Gastrocnemius medialis (tissue), 4 donors: ENCODE measurements at places on chromosomes 5 and 9.
A peak's percentile ranks its signal among the peaks of the same experiment; 100 is the strongest.

GRCh38 chr9:128911529-128912035 lies 9.2 kb upstream of the PHYHD1 start:
- peak; percentile 56 for DNase-seq

DNA sequence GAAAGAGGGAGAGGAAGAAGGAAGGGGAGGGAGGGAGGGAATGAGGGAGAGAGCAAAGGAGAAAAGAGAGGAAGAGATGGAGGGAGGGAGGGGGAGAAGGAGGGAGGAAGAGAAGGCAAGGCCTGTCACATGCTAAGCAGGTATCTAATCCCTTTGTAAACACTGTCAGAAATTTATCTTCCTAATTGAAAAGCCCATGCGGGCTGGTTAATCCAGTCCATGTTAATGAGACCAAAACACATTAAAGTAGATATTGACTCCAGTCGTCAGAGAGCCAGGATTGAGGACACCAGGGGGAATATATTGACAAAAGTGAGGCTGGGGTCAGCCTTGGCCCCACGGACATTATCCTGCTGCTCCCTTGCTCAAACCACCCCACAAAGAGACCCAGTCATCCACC lies 37.4 kb upstream of the ALDH1B1 start:
- DNase-seq, result no peak

- DNase-seq, result no peak
Observed at GRCh38 chr5:160134332-160134731, 15.1 kb upstream of the PWWP2A start.

DNA sequence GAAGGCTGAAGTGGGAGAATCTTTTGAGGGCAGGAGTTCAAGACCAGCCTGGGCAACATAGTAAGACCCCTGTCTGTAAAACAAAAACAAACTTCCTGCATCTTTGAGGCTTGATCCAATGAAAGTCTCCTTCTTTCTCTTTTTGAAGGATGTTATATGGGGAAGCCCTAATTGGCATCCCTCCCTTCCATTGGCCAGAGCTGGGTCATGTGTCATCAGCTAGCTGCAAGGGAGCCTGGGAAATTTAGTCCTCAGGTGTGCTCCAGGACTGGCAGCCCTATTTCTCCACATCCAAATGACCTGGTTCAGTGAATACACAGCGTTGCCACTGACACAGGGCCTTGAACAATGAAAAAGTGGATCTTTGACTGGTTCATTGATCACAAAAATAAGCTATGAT lies 9.0 kb upstream of the IER5L start:
- no peak for DNase-seq

DNA sequence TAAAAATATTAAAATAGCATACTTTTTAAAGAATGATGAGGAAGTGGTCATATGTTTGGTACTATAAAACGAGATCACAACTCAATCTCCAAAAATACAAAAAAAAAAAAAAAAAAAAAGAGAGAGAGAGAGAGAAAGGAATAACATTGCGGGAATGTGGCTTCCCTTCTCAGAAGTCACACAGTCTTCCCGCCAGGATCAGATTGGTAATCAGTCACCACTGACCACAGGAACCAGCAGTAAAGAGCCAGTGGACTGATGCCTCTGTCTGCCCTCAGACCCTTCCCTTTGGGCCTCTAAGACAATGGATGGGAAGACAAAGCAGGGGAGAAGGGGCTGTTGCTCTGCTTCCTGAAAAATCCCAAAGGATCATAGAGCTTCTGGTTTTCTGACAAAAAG lies 104.9 kb downstream of the KLHL3 start:
- no peak for DNase-seq

DNA sequence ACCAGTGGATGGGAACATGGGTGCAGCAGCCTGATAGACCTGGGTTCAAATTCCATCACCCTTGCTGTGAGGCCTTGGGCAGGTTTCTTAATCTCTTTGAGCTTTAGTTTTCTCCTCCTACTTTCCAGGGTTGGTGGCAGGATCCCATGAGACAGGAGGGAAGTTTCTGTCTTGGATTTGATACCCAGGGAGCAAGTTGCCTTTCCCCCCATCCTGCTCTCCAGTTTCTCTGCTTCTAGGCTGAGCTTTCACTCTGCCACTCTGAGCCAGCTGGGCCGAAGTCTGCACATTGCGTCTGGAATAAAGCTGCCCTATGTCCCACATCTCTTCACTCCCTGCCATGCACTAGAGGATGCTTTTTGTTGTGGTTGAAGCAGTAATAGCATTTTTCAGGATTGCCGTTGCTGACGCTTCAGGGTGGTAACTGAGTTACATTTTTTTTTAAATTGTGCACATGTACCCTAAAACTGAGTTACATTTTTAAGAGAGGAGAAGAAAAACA lies 40.5 kb upstream of the ANGPTL2 start:
- no peak for DNase-seq

- DNase-seq, result no peak
Observed at GRCh38 chr9:111068771-111069170, 30.5 kb upstream of the LPAR1 start.

GRCh38 chr5:42591015-42591414 lies 165.6 kb upstream of the CCDC152 start:
- peak; percentile 75 for DNase-seq

- no peak for DNase-seq
Observed at GRCh38 chr5:35041261-35041660, 6.5 kb downstream of the AGXT2 start.

- DNase-seq, result no peak
Observed at GRCh38 chr5:1431021-1431811, 14.0 kb downstream of the SLC6A3 start.

DNA sequence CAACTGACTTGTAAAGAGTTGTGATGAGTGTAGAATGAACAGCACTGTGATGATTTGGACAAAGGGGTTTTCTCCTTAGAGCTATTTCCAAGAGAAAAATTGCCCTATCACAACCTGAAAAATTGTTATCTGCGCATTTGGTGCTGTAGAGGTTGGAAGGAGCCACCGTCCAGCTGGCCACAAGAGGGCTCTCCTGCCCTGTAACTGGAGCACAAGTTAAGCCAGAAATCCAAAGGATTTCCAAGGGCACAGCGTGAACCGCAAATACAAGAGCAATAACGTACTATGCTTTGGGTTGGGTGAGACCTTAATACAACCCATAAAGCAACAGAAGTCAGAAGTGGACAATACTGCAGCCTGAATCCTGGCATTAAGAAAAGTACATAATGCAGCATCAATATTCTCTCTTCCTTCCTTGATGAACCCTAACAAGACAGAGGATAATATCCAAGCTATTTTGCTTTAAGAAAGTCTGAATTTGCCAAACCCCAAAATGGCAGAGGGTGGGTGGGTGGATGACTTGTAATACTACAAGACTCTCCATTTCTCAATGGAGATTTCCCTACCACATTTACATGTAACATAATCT lies 56.8 kb upstream of the SMIM32 start:
- no peak for DNase-seq

DNA sequence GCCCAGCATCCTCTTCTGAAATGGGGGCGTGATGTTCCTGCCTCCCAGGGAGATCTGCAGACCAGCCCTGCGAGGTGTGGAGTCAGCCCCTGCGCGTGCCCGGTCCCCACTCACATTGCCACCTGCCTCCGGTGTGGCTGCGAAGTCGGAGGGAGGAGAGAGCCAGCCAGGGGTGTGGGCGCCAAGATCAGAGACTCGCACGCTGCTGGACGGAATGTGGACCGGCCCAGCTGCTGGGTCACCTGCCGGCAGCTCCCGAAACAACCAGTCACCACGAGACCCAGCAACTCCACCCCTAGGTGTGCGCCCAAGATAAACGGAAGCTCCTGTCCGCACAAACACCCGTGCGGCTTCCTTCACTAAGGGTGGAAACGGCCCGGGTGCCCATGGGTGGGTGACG lies 51.1 kb upstream of the EGFL7 start:
- DNase-seq, result no peak

DNA sequence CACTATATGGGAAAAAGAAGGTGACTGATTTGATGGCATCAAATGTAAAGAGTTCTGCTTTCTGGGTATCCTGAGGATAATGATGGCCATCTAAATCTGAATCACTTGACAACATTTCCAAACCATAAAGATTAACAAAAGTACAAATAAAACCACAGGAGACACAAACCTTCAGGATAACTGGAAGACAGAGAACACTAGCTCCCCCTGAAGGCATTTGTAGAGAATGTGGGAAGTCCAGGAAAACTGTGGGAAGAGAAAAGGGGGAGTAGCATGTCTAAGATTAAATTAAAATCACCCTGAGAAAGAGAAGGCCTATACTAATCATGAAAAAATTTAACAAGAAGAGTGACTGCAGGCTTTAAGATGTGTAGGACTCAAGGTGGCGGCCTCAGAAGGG lies 116.2 kb downstream of the PRELID2 start:
- DNase-seq, result no peak

- DNase-seq, result no peak
Observed at GRCh38 chr5:82717738-82718137, 359.5 kb downstream of the TMEM167A start.

DNA sequence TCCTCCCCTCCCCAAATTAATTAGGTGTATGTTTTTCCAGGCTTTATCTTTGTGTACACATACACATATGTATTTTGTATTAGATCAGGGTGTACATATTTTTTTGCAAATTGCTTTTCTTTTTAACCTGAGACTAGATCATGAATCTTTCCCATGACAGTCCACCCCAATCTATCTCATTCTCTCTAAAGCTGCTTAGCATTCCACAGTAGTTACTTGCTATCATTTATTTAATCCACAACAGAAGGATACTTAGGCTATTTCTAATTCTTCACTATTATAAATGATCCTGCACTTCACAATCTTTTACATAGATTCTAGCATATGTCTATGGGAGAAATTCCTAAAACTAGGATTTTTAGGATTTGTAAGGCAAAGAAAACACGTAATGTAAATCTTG lies 43.9 kb downstream of the SH3RF2 start:
- no peak for DNase-seq

DNA sequence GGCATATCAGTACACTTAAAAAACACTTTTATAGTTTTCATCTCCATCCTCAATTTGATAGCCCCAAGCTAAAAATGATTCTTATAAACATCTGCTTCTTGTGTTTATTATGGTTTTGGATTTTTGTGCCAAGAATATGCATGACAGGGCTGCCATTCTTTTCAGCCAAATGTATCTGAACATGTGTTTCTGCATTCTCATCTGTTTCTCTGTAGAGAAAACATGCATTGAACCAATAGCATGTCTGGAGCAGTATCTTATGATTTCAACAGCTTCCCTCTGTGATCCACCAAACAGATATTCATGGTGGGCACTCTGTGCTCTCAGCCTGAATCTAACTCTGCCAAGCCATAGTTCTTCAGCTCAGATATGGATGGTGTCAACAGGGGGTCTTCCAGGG lies 99.3 kb upstream of the ERCC6L2 start:
- DNase-seq, result no peak

DNA sequence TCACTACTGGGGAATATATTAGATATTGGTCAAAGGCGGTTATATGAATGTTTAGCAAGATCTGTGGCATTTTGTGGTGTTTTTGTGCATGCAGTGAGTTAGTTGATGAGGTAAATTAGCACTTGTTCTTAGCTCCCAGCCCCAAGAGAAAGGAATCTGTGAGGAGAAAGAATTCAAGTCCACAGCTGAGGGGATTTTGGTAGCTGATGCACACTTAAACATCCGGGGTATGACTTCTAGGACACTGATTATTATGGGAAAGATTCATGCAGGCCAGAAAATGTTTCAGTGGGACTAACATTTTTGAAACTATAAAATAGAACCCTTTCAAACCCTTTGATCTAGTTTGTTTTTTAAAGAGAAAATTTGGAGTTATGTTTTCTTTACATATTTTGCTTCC lies 118.2 kb upstream of the RPS23 start:
- no peak for DNase-seq

- no peak for DNase-seq
Observed at GRCh38 chr5:135628771-135629563, 50.2 kb upstream of the CXCL14 start.

DNA sequence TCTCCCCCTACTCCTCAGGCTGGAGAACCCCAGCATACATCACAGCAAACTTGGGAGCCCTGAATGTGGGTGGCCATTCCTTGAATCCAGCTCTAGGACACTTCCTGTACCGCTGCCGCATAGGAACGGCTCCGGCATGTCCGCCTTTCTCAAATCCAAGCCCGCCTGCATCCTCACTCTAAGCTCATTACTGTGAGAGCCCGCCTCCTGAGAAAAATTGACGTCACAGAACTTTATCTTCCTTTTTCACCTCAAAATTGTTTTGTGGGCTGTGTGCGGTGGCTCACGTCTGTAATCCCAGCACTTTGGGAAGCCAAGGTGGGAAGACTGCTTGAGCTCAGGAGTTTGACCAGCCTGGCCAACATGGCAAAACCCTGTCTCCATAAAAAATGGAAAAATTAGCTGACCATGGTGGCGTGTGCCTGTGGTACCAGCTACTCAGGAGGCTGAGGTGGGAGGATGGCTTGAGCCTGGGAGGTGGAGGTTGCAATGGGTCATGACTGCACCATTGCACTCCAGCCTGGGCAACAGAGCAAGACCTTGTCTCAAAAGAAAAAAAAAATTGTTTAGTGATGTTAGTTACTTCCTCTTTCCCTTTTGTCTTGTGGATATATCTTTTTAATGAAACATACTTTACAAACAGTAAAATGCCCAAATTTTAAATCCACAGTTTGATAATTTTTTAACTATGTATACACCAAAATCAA lies 22.8 kb downstream of the RNF44 start:
- DNase-seq, result no peak

DNA sequence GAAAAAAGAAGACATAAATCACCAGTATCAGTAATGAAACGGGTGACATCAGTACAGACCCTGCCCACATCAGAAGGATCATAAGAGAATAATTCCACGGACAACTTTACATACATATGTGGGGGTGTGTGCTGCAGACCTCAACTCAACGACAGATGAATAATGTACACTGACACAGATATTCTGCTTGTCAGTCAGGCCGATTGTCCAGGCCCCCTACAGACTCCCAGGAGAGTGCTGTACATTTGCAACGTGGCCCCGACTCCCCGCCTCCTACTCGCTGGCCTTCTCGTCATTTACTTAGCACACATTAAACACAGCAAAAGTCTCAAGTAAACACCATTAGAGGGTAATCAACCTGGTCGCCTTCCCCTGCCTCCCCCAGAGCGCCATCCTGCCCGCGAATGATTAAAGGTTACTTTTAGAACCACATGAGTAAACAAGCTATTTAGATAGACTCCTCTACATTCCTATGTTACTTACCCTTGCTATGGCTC lies 3.5 kb upstream of the TMED9 start:
- DNase-seq, result no peak

DNA sequence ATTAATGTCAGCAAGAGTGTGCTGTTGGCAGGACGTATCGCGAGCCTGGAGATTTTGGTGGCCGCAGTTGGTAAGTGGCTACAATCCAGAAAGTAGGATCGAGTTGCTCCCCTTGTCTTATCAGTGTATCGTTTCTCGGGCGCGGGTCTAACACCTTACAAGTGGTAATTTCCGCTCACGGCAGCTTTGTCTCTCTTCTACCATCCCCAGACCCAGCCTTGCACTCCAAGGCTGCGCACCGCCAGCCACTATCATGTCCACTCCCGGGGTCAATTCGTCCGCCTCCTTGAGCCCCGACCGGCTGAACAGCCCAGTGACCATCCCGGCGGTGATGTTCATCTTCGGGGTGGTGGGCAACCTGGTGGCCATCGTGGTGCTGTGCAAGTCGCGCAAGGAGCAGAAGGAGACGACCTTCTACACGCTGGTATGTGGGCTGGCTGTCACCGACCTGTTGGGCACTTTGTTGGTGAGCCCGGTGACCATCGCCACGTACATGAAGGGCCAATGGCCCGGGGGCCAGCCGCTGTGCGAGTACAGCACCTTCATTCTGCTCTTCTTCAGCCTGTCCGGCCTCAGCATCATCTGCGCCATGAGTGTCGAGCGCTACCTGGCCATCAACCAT lies 1.1 kb downstream of the PTGER4 start:
- DNase-seq, result no peak

- no peak for DNase-seq
Observed at GRCh38 chr5:175866377-175866907, 4.9 kb upstream of the CPLX2 start.

GRCh38 chr9:89811356-89811755 lies 206.5 kb downstream of the GADD45G start:
- DNase-seq, result no peak
